ENCODE measurements at places on chromosomes 3 and 15. TPM values are rescaled to one million over a fixed set of nuclear protein-coding genes. Genes with fewer than 3 reads are reported as not detected.

The GPR176 gene
- 108 TPM for total RNA-seq

The PDE12 gene
- 14.1 TPM for total RNA-seq

The GOLGA6L6 gene
- not detected for total RNA-seq

The KBTBD12 gene
- total RNA-seq: not detected

The BMF gene
- total RNA-seq: 4.6 TPM

The LRRIQ4 gene
- total RNA-seq: not detected

The CDHR4 gene
- total RNA-seq: under 0.01 TPM

The NEK11 gene
- total RNA-seq: 4.7 TPM

The CKMT1B gene
- total RNA-seq: not detected

The TSPAN3 gene
- 276 TPM for total RNA-seq

The FILIP1L gene
- 74.7 TPM for total RNA-seq

The SGO1 gene
- total RNA-seq: 0.57 TPM

The SEMA7A gene
- 3.8 TPM for total RNA-seq

The KLF15 gene
- total RNA-seq: 3.6 TPM

The NPAP1 gene
- not detected for total RNA-seq

The SMCO1 gene
- total RNA-seq: not detected

The PLSCR5 gene
- not detected for total RNA-seq

The CPLX3 gene
- total RNA-seq: not detected

The MST1R gene
- total RNA-seq: 0.14 TPM

The ADCY5 gene
- total RNA-seq: 0.46 TPM

The AMIGO3 gene
- not detected for total RNA-seq

The CCR3 gene
- not detected for total RNA-seq

The LCTL gene
- total RNA-seq: 0.28 TPM

The MINAR1 gene
- total RNA-seq: 0.57 TPM

The KBTBD13 gene
- total RNA-seq: not detected

The CSTA gene
- total RNA-seq: 8.0 TPM

The CPNE9 gene
- not detected for total RNA-seq

The GNAT1 gene
- total RNA-seq: not detected

The TEX55 gene
- not detected for total RNA-seq

The MYL3 gene
- not detected for total RNA-seq

The ONECUT1 gene
- total RNA-seq: 0.14 TPM

The RBP2 gene
- total RNA-seq: not detected

The GPR171 gene
- not detected for total RNA-seq

The CHRNA7 gene
- 0.28 TPM for total RNA-seq

The KCNMB2 gene
- not detected for total RNA-seq

The GAP43 gene
- 0.14 TPM for total RNA-seq

The ATP13A5 gene
- not detected for total RNA-seq

The LMAN1L gene
- total RNA-seq: not detected

The AHSG gene
- not detected for total RNA-seq

The ARPP21 gene
- total RNA-seq: not detected

The BCHE gene
- total RNA-seq: 0.28 TPM

The CCDC39 gene
- total RNA-seq: not detected

The LPCAT4 gene
- total RNA-seq: 5.4 TPM

The TMED3 gene
- 198 TPM for total RNA-seq

The UBE2Q2 gene
- total RNA-seq: 46.6 TPM

The GPR27 gene
- not detected for total RNA-seq

The SI gene
- not detected for total RNA-seq

All from smooth muscle cell of bladder (primary cell).